ENCODE measurements at places on chromosomes 1 and 21.

- DNase-seq: peak; percentile 39
These were observed 99.1 kb upstream of the GFI1 start for GRCh38 chr1:92585831-92586230.

DNA sequence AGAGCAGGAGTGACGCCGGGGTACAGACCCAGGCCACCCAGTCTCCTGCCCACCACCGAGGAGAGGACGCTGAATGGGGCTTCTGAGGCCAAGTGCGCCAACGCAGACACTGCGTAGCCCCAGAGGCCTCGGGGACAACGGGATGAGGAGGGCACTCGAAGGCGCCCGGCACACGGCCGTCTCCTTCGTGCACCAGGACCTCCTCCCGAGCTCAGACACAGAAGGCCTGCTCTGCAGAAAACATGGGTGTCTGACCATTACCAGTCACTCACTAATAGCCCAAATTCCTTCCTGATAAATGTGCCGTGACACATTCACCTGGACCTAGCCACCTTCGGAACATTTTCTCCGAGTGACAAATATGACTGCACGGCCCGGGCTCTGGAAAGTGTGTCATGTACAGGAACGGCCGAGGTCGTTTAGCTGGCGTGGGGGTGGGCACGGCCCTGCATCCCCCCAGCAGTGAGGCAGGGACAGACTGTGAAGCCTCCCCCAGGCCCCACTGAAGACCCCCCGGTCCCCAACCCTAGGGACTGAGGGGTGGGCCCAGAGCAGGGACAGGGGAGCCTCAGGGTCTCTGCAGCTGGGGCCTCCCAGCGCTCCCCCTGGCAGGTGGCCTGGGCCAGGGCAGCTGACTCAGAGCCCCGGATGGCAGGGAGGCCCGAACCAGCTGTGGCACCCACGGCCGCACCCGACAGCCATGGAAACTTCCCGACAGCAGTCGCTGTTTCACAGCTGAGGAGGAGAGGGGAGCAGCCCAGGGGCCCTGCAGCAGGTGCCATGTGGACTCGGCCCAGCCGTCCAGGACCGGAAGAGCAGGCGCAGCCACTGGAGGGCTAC is 16.7 kb upstream of the COL6A2 start:
- no peak for DNase-seq

GRCh38 chr1:85322655-85323054 is 46.2 kb upstream of the BCL10 start:
- DNase-seq: peak; percentile 37

DNA sequence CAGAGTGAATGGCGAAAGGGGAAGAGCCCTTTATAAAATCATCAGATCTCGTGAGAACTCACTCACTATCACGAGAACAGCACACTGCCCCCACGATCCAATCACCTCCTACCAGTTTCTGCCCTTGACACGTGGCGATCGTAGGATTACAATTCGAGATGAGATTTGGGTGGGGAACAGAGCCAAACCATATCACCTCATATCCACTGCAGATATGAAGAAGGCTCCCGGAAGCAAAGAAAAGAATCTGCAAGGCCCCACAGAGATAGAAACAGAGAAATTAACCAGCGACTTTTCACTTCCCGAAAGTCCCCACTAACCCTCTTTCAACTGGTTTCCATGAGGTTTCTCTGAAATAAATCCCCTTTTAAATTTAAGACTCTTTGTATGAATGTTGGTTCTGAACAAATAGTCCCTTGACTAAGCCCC is 86.2 kb upstream of the IRF2BP2 start:
- DNase-seq: no peak

DNA sequence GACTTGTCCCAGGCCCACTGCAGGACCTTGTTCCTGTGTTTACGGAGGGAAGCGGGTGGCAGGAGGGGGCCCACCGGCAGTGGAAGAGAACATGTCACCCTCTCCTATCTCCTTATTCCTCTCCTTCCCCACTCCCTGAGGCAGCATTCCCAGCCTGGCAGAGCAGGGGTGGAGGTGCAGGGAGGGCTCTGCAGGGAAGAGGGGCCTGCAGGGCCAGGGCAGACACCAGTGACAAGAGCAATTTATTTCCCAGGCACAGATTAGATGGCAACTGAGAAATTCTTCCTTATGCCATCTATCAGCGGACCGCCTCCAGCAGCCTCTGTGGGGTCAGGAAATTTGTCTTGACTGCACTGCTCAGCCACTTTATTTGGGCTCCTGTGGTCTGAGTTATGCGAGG is 105.8 kb downstream of the DDX20 start:
- DNase-seq: no peak

DNA sequence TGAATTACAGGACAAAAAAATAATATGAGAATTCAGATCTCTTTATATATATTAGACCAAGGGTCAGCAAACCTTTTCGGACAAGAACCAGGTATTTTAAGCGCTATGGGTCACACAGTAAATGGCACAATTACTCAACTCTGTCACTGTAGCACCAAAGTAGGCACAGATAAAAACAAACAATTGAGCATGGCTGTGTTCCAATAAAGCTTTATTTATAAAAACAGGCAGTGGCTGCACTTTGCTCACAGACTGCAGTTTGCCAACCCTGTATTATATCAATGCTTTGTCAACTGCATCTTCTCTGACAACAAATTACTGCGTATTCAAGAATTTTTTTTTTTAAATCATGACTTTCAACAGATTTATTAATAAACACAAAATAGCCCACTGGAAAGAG is 29.8 kb downstream of the EDEM3 start:
- DNase-seq: no peak

- DNase-seq: no peak
These were observed 11.9 kb downstream of the ECE1 start for GRCh38 chr1:21278208-21278859.

- peak; percentile 94 for DNase-seq
These were observed 1.8 kb upstream of the CKS1B start for GRCh38 chr1:154972517-154973343.

GRCh38 chr1:154405747-154406571 is 816 bp downstream of the IL6R start:
- peak; percentile 45 for DNase-seq

All from NCI-H226 (cell line).